ENCODE measurements at places on chromosomes 12 and 14. TPM values are rescaled to one million over a fixed set of nuclear protein-coding genes. Genes with fewer than 3 reads are reported as not detected.

- no peak for DNase-seq
These were observed 11.8 kb downstream of the ATG14 start for GRCh38 chr14:55399852-55400251.

DNA sequence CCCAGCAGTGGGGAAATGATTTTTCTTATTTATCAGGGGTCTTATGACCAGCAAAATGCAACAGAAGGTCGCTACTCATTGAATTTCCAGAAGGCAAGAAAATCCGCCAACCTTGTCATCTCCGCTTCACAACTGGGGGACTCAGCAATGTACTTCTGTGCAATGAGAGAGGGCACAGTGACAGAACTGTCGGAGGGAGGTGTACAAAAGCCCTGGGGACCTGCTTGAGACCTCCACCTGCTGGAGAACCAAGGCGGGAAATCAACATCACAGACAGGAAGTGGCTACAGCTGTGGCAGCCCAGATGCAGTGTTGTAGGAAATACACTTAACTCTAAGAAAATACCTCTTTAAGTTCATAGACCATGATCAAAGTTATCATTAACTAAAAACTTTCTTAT, 250.9 kb upstream of the OR4E1 start:
- no peak for DNase-seq

GRCh38 chr14:96376093-96376492, 12.8 kb downstream of the GSKIP start:
- DNase-seq: no peak

DNA sequence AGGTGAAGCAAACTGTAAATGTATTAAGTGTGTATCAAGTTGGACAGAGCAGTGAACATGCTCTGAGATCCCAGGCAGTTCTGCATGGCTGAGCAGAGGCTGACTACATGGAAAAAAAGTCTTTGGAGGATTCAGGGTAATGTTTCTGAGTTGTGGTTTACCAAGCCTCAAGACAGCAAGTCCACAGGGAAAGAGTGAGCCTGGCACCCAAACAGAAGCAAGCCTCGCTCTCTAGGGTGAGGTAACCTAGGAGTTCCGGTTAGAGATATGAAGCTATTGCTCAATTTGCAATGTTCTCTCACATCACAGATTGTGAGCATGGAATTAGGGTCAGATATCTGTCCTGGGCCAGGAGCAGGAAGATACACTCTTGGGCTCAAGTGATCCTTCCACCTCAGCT, 158.6 kb downstream of the MON2 start:
- no peak for DNase-seq

DNA sequence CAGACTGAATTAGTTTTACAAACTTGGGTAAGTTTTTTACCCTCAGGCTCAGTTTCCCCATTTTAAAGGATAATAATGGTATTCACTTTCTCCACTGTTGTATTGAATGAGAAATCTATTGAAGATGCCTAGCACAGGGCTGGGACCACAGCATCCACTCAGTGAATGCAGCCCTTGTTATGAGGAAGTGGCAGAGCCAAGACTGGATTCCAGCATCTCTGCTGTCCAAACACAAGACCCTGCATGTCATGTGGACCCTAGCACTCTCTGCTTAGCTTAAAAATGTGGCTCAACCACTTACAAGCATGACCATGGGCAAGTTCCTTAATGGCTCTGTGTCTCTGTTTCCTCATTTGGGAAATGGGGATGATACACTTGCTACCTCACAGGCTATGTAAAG, 24.1 kb upstream of the TRIM9 start:
- no peak for DNase-seq

Gene NPFF
- not detected for polyA plus RNA-seq

Gene TMEM121
- polyA plus RNA-seq: 1.5 TPM

Gene KLRC3
- polyA plus RNA-seq: not detected

Data from AG04450 (cell line).